Right cardiac atrium (tissue), 5 donors: ENCODE measurements at places on chromosomes 12 and 14. TPM values are rescaled to one million over a fixed set of nuclear protein-coding genes. Genes with fewer than 3 reads are reported as not detected.

DNA sequence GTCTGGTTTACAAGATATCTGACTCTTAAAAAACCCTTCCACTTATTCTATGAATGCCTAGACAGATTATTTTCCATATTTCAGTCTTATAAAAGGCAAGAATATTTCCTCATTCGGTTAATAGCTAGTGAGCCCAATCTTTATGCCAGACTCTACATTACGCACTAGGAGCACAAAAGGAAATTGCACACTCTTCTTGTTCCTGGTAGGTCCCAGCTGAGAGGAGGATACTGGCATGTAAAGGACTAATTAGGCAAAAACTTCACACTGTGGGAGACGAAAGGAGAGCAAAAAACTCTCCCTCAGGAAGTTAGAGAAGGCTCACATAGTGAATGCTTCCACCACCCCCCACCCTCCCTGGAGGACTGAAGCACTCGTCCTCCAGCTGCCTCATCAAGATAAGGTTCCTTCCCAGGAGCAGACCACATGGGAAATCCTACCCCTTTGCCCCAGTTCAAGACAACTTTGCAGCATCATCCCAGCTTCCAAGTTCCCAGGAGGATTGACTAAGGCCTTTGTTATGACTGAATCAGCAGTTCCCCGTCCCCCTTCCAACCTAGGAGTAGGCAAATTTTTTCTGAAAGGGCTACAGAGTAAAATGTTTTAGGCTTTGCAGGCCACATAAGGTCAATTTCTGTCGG, 14.5 kb downstream of the CAPZA3 start:
- peak; percentile 37 for DNase-seq

SIRT4 gene
- 5.4 TPM for total RNA-seq

GRCh38 chr12:89243771-89244170, 108.5 kb downstream of the DUSP6 start:
- DNase-seq: no peak

GRCh38 chr14:24098927-24099813, 5.1 kb downstream of the PCK2 start:
- DNase-seq: no peak

CHGA gene
- total RNA-seq: not detected

DNA sequence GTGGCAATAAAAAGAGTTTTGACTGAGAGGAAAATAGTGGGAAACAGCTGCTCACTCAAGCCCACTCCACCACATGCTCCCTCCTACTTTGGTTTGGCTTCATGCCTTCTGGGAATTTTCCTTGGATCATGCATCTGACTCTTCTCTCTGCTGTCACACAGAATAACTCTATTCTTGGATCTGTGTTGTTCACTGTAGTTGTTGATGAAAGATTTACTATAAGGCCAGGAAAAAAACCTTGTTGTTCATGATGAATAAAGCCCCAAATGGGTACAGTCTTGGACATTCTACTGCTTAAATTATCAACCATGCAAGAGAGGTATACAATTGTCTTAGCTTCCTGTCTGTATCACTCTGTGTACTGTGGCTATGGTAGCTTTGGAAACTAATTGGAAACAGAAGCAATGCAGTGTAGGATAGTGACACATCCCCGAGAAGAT, 70.5 kb downstream of the TMX1 start:
- no peak for DNase-seq

DNA sequence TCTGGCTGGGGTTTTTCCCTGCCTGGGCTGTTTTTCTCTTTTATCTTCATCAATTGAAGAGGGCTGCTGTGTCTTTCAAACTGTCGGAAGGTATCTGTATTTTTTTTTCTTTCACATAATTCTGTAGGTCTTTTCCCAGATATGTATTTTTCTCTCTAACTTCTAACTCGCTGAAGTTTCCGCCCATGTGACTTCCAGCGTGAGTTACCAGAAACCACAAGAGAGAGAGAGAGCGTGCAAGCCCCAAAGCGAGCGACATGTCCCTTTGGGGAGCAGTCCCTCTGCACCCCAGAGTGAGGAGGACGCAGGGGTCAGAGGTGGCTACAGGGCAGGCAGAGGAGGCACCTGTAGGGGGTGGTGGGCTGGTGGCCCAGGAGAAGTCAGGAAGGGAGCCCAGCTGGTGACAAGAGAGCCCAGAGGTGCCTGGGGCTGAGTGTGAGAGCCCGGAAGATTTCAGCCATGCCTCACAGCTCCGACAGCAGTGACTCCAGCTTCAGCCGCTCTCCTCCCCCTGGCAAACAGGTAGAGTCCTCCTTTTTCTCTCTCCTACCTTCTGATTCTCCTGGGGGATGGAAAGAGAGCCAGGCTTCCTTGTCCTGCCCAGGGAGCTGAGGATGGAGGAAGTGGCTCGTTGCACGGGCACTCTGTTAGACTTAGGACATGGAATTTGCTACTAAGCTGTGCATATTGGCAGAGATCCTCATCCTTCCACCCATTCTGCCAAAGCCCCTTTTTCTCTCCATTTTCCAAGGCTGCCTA, at the start of gene BATF:
BATF (plus strand) TSS at position 246 of the 759 bp plus-strand sequence; CDS start at position 460, 214 bp downstream.
- no peak for DNase-seq

- no peak for DNase-seq
These were observed 112.8 kb downstream of the CHST11 start for GRCh38 chr12:104569346-104570173.

DNA sequence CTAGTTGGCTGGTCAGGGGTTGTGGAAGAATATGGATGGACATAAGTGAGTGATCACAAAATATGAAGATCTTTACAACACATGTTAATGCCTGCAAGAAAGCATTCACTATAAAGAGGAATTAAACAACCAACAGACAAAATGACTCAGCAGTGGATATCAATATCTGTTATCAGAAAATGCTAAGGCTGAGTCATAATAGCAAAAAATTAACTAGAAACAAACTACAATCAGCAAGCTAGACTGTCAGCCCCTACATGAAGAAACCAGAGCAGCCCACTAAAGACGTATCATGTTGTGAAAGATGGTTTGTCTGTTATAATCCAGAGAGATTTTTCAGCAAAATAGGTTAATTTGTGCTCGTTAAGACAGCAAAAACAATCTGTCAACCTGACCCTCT, 472.9 kb downstream of the NELL2 start:
- no peak for DNase-seq

DNA sequence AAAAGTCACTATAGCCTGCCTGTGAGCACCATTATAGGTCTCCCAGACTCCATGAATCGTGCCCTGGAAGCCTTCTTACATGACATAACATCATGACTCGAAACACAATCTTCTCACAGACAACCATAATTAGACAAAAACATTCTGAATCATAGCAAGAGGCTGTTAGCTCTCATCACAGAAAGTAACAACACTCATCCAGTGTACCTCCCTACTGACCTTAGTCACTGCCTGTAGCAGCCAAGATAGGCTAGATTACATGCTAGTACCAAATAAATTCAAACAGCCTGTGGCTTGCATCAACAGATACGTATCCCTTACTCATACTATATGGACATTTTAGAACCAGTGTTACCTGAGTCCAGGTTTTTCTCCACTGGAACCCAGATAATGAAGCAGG, 663.8 kb upstream of the FOXG1 start:
- DNase-seq: no peak

EIF4B gene
- 392 TPM for total RNA-seq

GRCh38 chr12:45742590-45742989, 13.1 kb downstream of the ARID2 start:
- DNase-seq: no peak

DNA sequence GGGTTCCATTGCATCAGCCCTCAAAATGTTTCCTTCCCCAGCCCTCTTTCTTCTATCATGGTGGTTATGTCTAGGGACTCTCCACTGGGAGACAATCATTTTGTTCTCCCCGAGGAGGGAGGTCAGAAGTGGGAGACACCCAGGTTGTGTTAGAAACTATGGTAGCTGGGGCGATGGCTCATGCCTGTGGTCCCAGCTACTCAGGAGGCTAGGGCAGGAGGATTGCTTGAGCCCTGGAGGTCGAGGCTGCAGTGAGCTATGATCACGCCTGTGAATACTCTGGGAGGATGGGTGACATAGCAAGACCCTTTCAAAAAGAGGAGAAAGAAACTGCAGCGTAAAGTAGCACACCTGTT, 13.0 kb upstream of the LRRC23 start:
- no peak for DNase-seq

BLTP3B gene
- 15.2 TPM for total RNA-seq

DNA sequence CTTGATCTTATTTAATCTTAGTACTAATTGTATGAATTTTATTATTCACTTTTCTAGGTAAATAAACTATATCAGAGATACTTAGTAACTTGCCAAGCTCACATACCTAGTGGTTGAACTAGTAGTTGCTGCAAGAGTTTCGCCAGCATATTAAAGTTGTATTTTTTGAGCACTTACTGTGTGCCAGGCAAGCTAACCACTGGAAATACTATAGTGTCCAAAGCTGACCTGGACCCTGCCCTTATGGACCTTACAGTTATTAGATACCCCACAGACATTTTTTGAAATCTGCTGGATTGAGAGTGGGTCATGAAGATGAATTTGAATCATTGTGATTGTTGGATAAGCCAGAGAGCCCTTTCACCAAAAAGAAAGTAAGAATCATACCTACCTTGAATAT, 125.0 kb downstream of the RAD51B start:
- DNase-seq: no peak

- no peak for DNase-seq
These were observed 5.7 kb upstream of the MLF2 start for GRCh38 chr12:6758506-6759095.

DNA sequence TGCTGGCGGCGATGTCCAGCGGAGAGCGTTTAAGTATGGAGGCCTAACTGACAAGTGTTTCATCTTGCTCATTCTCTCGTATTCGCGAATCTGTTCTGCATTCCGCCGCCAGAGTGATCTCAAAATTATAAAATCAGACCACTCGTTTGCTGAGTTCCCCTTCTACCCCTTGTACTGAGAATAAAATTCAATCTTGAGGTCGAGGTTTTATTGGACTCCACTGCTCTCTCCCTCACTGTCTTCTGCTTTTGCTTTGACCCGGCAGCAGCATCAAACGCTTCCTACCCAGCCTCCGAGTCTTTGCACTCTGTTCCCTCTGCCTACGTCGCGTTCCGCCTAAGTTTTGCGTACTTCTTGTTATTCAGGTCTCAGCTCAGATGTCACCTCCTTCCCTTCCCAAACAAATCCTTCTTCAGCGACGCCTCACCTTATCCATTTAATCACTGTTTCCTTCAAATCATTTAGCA, 462 bp downstream of the KNTC1 start:
- DNase-seq: no peak

DNA sequence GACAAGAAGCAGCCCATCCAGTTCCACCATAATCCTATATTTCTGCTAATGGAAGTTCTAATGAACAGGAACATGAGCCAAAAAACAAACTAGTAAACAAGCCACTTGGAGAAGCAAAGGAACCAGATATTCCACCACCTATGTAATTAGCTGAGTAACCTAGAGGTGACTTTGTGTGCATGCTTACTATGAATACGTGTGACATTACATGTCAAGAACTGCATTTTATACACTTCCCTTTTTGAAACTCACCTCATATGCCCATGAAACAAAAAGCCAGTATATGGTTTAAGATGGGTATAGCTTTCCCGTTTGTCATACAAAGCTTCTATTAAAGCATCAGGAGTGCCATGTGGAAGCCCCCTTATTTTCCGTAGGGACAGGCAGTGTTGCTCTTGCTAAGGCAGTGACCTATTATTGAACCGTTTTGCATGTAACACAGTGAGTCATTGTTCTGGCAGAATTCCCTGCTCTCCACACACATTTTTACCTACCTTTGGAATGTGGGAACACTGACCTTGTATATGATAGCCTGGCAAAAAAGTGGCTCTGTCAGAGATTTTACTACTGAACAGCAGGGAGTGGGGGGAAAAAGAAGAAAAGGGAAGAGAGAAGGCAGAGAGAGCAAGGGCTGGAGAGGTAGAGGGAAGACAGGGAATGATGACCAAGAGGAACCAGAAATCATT, 34.8 kb upstream of the FRMD6 start:
- no peak for DNase-seq

DNA sequence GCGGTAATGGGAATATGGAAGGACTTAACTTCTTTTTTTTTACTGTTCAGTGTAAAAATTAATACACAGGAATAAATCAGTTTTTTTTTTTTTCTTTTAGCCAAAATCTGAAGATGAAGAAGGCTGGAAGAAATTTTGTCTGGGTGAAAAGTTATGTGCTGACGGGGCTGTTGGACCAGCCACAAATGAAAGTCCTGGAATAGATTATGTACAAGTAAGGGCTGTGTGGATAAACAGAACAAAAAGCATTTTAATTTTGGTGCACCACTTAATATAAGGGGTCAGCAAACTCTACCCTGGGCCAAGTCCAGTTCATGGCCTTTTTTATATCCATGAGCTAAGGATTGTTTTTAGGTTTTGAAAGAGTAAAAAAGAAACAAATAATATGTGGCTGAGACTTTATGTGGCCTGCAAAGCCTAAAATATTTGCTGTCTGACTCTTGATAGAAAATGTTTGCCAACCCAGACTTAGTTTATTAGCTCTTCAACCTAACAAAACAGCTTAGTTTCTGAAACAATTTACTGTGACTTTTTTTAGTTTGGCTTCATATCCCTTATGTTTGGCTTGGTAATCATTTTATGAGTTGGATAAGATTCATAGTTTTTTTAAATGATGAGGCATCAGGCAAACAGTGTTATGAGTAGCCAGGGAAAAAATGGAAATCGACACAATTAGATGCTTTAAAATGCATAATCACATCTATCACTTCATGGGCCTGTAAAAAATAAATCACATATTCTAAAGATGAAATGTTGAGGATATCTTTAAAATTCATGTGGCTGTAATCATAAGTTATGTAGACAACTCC, 8.4 kb downstream of the GEMIN2 start:
- no peak for DNase-seq

DNA sequence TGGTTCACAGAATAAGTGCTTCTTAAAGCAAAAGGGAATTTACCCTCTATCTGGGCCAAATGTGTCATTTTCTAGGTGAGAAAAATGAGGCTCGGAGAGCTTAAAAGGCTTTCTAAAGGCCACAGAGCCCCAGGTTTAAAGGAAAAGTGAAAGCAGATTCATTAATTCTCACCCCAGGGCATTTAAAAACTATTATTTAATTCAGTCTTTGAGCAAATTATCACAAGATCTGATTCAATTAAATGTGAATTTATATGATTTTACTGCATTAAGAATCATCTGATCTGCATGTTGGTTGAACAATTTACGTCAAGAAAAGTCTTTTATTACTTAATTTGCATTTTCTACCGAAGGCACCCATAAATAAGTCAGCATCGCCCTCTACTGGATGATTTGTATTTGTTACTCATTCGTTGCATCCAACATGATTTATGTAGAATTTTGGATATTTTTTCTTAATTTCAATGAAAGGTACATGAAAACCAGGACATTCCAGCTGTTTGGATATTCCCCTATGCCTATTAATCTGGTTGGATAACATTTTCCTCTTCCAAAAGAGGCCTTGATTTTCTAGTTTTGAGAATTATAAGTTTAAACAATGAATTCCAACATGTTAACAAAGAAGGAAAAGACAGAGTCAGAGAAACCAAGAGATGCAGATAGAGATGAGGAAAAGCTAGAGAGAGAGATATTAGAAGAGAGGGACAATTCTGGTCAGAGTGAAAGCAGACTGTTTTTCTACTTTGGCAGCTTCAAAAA, 19.1 kb upstream of the DHRS7 start:
- no peak for DNase-seq
